ENCODE measurements at places on chromosomes 1 and 21.

GRCh38 chr1:171751221-171751620, 9.4 kb upstream of the VAMP4 start:
- no peak for DNase-seq

- DNase-seq, result no peak
Measured at GRCh38 chr21:31997191-31997590, 124.4 kb downstream of the HUNK start.

- DNase-seq, result no peak
Measured at GRCh38 chr1:19504796-19505692, 19.7 kb upstream of the CAPZB start.

DNA sequence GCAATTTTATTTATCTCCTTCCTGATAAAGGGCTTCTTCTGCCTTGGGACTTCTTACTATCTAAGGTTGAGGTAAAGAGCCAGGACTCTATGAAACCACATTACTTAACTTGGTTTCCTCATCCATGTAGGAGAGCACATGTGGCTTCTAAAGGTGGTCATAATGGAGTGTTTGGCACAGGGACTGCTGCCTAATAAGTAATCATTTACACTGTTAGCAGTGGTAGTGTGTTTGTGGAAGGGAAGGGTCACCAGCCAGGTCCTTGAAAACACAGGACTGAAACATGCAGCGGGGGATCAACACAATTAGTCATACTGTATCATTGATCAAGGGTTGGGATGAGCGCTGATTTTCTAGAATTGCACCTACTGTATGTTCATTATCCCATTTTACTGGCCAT, 59.6 kb downstream of the UCK2 start:
- DNase-seq, result no peak

DNA sequence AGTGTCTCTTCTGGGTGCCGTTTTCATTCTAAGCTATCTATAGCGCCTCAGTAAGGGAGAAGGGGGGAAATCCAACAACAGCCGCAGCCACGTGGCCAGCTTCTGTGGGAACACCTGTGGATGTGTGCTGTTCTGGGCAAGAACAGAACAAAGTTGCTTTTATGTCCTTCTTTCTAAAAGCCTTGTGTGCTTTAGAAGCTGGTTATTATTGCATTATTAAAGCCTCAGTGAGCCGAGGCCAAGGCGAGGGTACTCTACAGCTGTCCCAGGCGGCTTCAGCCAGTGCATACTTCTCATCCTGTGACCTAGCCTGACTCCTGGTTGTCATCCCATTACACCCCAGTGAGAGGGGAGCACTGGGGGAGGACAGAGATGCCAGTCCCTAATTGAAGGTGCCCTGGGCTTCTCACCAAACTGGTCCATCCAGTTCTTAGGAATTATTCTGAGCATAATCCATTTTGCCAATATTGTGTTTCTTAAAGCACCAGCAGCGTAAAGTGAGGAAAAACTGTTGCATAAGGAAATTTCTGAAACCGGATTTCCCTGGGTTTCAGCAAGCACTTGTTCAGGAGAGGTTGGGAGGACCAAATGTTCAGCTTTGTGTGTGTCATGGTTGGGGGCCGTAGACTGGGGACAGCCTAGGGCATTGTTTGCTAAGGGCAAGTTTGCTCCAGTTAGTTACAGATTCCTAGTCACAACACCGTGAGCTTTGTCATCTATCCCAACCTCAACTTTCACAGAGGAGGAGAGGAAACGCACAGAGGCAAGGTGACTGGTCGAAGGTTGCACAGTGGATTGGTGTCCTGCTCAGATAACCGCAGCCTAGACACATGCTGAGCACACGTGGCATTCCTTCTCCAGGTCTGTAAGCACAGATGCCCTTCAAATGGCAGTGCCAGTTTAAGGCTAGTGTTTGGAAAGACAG, 61.0 kb upstream of the ATP1A1 start:
- DNase-seq, result no peak

DNA sequence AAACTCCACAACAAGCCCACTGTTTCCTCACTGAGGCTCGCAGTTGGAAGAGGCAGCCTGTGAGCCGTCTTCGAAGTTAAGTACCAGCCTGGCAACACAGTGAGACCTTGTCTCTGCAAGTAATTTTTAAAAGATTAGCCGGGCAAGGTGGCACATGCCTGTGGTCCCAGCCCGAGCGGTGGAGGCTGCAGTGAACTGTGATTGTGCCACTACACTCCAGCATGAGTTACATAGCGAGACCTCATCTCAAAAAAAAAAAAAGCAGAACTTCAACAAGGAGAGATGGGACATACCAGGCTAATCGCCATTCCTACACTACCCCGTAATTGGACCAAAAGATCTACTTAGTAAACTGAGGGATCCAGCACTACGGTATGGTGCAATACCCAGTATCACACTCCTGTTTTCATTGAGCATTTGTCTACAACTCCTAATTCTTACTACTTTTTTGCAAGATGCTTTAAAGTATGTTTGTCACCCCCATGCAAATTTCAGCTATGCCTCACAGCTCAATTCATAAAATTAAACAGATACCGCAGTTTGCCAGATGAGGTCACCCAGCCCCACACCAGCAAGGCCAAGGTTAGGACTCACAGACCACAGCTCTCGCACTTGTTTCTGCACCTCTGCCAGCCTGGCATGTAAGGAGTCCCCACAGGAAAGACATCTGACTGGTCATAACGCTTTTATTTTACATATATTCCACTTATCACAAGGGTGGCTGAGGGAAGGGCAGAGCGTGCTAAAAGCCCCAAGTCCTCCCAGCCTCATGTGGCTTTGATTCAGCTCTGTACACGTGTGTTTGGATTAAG, 21.0 kb downstream of the SDE2 start:
- no peak for DNase-seq

DNA sequence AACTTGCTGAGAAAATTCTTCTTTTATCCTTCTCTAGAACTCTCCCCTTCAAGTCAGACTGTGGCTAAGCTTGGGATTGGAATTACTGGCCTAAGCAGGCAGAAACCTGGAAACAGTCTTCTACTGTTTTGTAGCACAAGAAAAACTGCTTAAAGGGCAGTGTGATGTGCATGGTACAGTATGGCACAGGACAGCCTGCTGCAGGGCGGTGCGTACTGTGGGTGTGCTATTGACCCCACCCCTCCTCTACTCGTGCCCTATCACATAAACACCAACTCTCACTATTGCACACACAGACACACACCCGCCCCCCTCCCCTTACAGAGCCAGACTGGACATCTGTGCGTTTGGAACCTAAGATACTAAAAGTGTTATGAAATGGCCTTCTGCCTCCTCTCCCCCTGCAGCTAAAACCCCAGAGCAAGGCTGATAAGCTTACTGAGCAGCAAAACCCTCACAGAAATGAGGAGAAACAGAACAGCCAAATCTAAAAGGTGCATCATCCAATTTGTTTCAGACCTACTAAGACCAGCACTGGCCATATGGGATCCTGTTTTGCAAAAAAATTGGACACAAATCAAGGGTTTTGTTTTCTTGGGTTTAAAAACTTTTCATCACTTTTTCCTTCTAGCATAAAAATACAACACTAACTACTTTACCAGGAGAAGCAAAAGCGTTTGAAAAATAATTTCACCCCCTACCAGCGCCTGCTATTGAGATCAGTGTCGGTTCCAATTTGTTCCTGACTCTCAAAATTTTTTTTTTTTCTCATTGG, 355.8 kb upstream of the LYPLAL1 start:
- DNase-seq, result no peak

- DNase-seq, result no peak
Measured at GRCh38 chr1:222815440-222815765, 564 bp downstream of the DISP1 start.

- no peak for DNase-seq
Measured at GRCh38 chr1:226494092-226494609, 54.4 kb upstream of the STUM start.

DNA sequence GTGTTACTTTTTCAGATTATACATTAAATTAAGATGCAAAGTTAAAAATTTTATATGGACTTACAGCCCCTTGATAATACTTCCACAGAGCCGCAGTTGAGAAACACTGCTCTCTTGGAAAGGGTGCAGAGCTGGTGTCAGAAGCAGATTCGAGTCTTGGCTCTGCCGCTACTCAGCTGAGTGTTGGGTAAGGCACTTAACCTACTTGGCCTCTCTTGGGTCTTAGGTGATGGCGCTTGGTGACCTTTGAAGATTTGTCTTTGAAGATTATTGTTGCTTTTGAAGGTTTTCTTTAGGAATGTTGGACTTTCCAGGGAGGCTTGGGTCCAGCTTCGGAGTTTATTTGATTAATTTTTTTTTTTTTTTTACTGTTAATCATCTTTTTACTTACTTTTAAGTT, 48.5 kb downstream of the CAMTA1 start:
- DNase-seq, result no peak

DNA sequence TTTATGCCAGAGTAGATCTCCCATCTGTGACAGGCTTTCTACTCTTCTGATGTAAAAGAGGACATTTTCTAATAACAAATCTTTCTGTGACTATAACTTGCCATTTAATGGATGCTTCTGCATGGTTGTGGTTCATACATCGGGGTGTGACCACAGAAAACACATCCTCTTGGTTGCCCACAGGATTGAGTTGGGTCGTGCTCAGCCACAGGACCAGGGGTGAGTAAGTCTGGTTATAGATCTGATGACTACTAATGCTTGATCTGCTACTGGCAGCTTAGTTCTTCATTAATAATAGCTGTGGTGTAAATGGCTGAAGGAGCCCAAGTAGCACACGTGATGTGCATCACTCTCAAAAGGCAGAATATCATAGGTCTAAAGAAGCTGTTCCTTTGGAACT, 328.2 kb downstream of the RWDD3 start:
- no peak for DNase-seq

- no peak for DNase-seq
Measured at GRCh38 chr1:244197851-244198375, 146.8 kb downstream of the ZBTB18 start.

- no peak for DNase-seq
Measured at GRCh38 chr1:63987014-63987627, 213.3 kb downstream of the ROR1 start.

GRCh38 chr1:43705982-43706597, 1.2 kb upstream of the ST3GAL3 start:
- DNase-seq, result no peak

DNA sequence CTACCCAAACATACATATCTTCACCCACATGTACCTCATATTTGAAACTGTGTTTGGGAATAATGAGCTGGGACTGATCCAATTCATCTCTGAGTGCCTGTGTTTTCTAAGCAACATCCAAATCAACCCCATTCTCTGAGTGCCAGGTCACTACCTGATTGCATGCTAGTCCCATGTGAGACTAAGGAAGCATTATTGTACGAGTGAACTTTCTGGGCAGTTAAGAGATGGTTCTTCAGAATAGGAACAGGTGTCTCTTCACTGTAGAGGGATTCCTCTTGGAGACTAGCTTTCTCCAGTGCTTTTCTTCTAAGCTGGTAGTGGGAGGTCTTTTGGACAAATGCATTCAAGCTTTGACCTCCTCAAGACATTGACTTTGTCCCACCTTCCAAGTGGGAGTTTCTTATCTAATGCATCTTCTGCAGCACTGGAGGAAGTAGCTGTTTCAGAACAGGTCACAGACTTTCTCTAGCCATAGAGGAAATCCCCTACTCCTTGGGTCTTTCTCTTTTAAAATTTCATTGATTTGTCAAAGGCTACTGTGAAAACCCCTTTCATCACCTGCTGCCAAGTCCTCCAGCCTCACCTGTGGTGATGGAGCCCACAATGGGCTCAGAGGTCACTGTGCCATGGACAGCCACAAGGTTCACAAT, 172.0 kb upstream of the KIAA0040 start:
- DNase-seq, result no peak

- DNase-seq, result no peak
Measured at GRCh38 chr1:86064899-86065298, 91.7 kb downstream of the COL24A1 start.

DNA sequence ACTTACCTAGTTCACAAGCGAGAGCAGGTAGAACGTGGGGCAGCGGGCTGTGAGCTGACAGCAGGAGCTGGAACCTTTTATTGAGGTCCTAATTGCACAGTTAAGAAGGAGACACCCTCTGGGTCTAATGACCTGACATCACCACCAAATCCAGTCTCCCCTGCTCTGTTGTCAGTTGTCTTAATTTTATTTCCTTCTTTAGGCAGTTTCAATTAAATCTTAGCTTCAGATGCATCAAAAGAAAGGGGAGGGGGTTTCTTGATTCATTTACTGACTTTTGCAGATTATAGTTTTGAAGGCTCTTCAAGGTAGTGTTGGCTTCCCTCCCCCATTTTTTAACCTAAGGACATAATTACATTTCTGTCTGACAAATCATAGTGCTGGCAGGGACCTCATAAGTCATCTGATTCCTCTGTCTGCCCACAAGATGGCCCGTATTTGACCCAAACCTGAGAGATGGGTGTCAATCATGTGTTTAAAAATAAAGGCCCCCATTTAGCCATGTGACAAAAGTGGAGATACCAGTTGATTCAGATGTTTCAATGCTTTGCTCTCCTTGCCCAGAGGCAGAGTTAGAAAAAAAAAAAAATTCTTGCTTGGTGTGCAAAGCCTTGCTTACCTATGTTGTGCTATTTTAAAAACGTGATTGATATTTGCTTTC, at the start of gene TCHHL1:
TCHHL1 (minus strand) TSS at position 51 of the 661 bp plus-strand sequence. CDS start 921 bp downstream, outside the sequence.
- no peak for DNase-seq

- DNase-seq, result no peak
Measured at GRCh38 chr1:76901158-76901767, 34.0 kb downstream of the ST6GALNAC5 start.

DNA sequence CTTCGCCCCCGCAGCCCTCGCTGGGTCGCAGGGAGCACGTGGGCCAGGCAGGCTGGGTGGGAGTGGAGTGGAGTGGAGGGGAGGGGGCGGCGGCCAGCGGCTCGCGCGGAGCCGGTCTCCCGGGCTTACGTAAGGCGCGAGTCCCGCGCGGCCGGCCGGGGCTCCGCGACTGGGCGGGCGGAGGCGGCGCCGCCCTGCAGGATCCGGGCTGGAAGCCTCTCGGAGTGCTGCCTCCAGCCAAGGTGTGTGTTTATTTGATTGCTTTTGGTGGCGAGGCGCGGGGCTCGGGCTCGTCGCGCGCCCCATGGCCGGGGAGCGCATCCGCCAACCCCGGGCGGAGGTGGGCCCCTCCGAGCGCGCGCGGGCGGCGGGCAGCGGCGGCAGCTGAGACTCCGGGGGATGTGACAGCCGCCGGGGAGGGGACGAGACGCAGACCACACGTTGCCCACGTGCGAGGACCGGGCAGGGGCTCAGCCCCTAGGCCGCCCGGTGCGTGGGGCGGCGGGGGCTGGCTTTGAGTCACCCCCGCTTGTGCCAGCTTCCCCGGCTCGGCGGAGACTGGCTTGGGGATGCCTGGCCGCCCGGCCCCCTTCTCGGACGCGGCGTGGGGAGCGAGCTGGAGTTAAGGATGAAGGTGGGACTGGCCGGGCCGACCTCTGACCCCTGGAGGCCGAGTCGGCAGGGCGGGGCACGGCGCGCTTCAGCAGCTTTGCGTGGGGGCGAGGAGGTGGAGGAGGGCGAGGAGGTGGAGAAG, 402 bp upstream of the AK4 start:
- no peak for DNase-seq

GRCh38 chr1:82598812-82599211, 798.1 kb downstream of the ADGRL2 start:
- no peak for DNase-seq

DNA sequence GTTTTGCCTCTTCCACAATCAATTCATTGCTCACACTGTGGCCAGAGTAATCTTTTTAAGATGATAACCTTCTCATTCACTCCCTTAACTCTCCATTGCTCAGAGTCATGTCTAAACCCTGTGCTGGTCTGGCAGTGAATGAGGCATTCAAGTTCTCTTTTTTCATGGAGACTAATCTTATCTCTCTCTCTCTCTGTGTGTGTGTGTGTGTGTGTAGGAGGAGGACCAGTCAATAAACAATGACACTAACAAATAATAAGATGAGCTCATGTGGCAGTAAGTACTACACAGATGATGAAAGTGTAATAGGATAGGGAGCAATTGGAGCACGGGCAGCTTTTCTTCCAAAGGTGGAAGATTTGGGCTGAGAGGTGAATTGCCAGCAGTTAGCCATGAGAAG, 122.0 kb upstream of the B3GALT2 start:
- no peak for DNase-seq

GRCh38 chr1:47622776-47623556, 185.1 kb downstream of the FOXD2 start:
- no peak for DNase-seq

Data from T-helper 22 cell (primary cell).